NCI-H146 (cell line): ENCODE measurements at places on chromosomes 6 and 20.

DNA sequence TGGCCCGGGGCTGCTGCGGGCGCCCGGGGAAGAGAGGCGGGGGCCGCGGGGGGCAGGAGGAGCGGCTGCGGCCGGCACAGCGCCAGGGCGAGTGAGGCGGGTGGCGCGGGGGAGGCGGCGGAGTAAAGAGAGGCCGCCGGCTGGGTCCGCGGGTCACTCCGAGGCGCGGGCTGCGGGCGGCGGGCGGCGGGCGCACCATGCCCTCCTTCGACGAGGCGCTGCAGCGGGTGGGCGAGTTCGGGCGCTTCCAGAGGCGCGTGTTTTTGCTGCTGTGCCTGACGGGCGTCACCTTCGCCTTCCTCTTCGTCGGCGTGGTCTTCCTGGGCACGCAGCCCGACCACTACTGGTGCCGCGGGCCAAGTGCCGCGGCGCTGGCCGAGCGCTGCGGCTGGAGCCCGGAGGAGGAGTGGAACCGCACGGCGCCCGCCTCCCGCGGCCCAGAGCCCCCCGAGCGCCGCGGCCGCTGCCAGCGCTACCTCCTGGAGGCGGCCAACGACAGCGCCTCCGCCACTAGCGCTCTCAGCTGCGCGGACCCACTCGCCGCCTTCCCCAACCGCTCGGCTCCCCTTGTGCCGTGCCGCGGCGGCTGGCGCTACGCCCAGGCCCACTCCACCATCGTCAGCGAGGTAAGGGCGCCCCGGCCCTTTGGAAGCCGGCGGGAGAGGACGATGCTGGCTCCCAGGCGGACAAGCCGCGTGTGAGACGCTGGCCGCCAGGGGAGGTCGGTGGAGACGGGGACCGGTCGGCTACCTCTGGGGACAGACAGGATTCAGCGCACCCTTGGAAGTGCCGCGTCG, at the start of gene SLC22A3:
TSS of gene SLC22A3 (plus strand) at position 156 of the 797 bp plus-strand sequence. CDS start at position 198, 42 bp downstream.
- no peak for DNase-seq

- DNase-seq, result no peak
These were observed 31.9 kb upstream of the TAB2 start for GRCh38 chr6:149285626-149286025.

DNA sequence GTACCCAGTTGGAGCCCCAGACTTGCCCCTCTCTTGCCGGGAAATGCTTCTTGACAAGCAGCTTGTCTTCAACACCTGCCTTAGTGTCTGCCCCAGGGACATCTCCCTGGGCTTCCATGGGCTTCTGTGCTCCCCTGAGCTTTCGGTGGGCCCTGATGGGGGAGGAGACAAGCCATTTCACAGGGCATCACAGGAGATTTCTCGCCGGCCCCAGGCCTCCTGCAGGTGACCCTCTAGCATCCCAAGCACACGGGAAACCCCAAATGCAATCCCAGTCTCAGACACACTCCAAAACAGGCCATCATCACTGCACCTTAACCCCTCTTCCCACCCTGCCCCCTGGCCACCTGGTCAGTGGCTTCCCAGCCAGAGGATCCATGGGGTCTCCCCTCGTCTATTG, 74.5 kb downstream of the JPH2 start:
- DNase-seq, result no peak

DNA sequence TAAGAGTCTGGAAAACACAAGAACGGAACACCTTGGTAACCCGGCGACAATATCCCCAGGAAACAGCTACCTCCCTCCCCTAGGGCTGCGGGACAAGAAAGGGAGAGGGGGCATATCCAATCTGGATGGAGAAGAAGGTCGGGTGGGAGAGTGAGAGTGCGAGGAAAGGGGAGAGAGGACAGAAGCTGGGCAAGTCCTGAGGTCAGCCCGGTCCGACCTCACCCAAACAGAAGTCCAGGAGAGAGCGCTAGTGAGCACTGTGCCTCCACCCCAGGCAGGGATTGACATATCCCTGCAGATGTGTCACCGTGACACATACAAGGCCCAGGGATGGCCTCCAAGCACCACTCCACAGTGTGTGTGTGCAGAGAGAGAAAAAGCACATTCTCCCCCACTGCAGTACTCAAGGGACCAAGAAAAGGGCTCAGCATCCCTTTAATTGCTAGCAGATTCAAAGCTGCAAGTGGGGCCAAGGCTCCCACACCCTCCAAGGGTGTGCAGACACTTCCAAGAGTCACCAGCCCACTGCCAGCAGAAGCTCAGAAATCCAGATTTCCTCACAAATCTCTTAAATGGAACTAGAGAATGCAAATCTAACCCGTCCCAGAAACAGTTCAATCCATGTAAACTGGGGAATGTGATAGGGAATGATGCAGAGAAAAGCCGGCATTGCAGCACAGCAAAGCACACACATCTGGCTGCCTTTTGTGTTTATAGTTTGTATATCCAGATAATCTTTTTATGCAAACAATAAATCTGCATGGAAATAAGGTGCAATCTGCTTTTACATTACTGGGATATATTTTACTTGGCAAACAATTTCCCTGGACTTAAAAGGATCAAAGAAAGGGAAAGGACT, 3.1 kb downstream of the PXDC1 start:
- DNase-seq, result peak; percentile 35

GRCh38 chr6:10403385-10404106, 11.3 kb downstream of the TFAP2A start:
- DNase-seq, result no peak

DNA sequence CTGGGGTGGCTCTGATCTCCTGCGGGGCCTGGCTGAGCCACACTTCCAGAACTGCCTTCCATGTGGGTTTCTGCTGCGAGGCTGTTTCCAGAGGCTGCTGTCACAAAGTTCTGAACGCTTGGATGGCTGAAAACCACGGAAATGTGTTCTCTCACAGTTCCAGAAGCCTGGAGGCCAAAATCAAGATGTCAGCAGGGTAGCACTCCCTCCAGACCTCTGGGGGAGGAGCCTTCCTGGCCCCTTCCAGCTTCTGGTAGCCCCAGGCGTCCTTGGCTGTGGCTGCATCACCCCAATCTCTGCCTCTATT, 23.7 kb upstream of the BMP7 start:
- no peak for DNase-seq

GRCh38 chr20:44494681-44495080, 19.0 kb downstream of the TTPAL start:
- DNase-seq, result no peak

DNA sequence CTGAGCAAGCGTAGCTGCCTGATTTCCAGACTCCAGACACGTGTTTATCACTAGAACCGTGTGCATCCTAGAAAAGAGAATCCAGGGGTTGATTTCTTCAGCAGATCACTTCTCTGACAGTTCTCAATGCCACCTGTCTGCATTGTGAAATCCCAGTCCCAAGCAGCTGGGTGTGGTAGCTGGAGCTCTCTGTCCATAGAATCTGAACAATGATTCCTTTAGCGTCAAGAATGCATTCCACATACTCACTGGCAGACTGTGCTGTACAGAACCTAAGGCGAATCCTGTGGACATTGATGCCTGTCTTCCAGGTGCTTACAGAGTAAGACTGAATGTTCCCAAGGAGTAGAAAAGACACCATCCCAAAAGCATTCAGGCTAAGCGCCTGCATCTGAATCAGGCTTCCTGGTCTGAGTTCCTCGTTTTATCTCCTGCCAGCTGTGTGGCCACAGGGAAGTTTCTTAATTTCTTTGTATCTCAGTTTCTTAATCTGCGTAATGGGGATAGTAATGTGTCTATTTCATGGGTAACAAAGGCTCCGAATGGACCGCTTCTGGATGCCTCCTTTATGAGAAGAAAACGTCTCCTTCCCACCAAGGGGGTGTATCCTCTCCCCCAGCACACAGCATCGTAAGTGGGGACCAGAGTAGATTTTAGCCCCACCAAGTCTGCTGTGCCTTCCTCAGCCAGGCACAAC, 10.4 kb upstream of the TRAF3IP2 start:
- no peak for DNase-seq

DNA sequence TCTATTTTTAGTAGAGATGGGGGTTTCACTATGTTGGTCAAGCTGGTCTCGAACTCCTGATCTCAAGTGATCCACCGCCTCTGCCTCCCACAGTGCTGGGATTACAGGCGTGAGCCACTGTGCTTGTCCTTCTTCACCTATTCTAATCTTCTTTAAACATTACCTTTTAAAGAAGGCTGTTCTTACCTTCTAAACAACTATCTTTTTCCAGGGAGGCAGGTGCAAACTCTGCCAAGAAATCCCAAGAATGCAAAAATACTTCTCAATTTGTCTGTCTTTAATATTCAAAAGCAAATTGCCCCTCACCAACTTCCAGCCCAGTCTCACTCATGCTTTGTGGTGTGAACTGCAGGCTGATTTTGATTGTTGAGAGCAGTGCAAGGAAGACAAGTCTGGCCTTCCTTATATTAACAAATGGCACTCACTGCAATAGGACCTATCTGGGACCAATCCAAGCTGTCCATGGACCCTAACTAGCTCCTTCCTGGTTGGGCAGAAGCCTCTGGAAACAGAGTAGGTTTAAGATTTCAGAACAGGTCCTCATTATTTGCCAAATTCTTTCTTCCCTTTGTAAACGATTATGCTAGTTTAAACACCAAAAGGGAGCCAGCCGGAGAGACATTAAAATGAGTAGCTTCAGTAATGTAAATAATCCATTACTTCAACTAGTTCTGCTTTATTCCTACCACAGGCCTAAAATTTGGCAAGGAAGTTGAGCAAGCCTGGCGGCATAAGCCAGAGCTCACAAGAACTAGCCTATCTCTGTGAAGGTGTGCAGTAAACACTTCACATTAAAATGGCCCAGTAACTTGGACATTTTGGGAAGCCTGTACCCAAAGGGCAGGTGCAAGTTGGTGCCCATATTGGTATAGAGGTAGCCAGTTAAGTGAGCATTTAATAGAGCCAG, 1.6 kb downstream of the SCAND1 start:
- peak; percentile 9 for DNase-seq

DNA sequence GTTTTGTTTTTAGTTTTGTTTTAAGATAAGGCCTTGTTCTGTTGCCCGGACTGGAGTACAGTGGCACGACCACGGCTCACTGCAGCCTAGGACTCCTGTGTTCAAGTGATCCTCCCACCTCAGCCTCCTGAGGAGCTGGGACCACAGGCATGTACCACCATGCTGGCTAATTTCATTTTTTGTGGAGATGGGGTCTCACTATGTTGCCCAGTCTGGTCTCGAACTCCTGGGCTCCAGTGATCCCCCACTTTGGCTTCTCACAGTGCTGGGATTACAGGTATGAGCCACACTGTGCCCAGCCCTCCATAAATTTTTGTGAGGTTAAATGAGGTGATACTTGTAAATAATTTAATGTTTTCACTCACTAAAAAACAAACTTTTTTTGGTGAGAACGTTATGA, 76.6 kb downstream of the ARID1B start:
- no peak for DNase-seq

DNA sequence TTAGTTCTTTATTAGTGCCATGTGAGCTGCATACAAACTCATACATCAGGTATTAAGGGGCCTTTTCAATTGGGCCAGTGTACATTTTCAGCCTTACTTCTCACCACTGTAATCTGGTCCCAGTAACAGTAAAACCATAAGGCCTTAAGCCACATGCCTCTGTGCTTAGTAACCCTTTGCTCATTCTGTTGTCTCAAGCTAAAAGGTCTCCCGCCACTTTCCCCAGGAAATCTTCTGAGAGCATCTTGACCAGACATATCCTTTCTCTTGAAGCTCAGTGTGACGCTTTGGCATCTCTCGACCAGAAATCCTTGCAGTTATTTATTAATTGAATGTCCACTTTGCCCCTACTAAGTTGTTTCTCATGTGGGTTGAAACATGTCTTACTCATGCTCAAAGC, 68.0 kb downstream of the CYP39A1 start:
- DNase-seq, result no peak

DNA sequence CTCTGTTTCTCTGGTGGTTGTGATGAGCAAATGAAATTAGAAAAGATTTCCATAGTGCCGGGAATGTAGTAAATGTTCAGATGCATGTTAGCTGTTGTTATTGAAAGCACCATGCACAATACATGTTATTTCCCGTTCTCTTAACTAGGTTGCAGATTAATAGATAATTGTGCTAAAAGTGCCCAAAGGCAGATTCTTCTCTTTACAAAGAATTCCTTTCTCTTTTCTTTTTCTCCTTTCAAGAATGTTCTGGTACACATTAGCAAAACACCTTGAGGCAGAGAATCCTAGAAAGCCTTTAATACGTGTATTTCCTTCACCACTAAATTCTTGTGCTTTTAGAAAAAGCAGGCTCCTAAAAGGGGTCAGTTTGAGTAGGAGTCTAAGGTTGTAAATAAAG, 121.1 kb upstream of the ASF1A start:
- DNase-seq, result no peak

GRCh38 chr6:16723826-16724225, 37.4 kb downstream of the ATXN1 start:
- no peak for DNase-seq

DNA sequence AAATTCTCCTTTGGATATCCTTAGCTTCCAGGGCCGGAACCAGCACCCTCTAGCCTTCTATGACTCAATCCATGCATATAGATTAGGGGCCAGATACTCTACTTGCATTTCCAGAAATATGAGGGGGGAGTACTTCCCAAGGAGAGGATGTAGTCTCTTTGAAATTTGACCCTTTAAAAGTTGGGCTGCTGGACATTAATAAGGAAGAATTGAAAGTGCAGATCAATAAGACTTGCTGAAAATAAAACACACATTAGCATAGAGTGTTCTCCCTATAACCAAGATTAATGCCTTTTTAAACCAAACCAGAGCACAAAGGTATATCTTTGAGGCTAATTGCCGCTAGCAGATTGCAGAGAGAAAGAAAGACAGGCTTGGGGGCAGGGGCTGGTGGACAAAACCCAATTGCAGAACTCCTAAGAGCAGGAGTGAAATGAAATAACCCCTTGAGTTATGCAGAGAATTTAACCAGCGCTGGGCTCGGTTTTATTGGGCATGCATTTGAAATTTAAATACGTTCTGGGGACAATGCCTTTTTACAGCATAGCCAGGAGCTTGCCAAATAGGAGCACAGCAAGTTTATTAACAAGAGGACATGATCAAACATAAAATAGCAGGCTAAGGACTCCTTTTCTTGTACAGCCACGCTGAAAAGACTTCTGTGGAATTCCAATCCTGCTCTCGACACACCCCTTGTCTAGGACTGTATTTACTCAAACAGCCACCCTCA, 108.2 kb upstream of the SALL4 start:
- no peak for DNase-seq

DNA sequence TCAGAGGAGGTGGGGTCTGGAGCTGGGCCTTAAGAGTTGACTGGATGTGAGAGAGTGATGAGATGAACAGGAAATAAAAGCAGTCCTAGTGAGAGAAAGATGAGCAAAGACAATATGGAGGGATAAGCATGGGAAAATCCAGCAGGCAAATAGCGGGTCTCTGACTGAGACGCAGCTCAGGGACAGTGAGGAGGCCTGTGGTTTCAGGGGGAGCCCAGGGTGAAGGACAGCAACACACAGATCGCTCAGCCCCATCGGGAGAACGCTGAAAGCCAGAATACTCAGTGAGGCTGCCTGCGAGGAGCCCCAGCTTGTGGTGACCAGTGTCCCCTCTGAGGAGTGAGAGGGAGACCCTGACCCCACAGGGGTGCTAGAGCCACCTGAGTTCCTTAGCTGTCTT, 16.8 kb upstream of the DCDC2 start:
- DNase-seq, result peak; percentile 29

- DNase-seq, result no peak
These were observed 38.1 kb downstream of the RPP40 start for GRCh38 chr6:4965562-4966389.
